ENCODE measurements at places on chromosomes 6 and 20.

- no peak for DNase-seq
Observed at GRCh38 chr6:148192310-148192709, 150.3 kb upstream of the SASH1 start.

DNA sequence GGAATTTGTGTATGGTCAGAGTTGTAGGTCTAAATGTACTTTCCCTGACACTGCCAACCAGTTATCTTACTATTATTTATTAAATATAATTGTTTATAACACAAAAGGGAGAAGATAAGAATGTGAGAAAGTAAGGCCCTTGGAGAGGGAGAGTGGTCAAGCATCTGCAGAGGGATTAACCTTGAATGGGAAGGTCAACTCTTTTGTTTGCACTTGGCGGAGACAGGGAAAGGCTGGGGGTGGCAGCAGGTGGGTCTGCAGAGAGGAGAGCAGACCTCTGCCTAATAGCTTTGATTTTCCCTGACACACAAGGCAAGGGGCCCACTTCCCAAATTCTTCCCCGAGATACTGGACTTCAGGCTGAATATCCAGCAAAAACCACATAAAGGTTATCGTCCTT, 4.2 kb downstream of the LRP11 start:
- no peak for DNase-seq

DNA sequence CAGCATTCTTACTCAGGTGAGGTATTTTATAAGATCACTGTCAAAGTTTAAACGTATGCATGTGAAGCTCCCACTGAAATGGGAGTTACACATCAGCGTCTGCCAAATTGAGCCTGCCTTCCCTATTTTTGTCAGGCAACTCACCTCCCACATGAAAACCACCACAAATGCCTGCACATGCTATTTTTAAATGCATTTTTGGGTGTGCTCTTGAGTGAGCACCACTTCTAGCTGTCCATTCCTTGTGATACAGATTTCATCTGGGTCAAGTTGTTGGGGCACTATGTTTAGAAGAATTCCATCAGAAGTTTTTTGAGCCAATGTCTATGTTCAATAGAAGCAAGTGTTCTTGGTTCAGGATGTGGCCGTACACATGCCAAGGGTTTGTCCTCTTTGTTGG, 71.7 kb upstream of the RIPPLY2 start:
- no peak for DNase-seq

DNA sequence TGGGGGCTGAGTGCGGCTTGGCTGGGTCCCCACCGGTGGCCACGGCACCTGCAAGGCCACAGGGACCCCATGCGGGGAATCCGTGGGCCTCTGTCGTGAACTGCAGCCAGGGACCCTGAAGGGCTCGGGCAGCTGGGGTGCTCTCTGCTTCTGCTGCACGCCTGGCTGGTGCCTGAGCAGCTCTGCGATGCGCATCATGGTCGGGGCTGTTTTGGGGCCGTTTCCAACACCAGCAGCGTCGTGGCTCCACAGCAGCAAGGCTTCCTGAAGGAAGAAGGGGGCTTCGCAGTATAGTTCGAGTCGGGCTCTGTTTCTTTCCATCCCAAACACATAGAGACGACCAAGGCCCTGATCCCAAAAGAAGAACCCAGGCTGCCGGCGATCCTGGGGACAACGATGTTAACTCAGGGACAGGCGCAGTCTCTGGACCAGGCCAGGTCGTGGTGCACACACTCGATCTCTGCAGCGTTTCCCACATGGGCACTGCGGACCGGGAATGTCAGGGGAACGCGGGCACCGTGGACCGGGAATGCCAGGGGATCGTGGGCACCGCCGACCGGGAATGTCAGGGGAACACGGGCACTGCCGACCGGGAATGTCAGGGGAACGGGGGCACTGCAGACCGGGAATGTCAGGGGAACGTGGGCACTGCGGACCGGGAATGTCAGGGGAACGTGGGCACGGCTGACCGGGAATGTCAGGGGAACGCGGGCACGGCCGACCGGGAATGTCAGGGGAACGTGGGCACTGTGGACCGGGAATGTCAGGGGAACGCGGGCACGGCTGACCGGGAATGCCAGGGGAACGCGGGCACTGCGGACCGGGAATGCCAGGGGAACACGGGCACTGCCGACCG, 36.8 kb upstream of the BHLHE23 start:
- DNase-seq: no peak

DNA sequence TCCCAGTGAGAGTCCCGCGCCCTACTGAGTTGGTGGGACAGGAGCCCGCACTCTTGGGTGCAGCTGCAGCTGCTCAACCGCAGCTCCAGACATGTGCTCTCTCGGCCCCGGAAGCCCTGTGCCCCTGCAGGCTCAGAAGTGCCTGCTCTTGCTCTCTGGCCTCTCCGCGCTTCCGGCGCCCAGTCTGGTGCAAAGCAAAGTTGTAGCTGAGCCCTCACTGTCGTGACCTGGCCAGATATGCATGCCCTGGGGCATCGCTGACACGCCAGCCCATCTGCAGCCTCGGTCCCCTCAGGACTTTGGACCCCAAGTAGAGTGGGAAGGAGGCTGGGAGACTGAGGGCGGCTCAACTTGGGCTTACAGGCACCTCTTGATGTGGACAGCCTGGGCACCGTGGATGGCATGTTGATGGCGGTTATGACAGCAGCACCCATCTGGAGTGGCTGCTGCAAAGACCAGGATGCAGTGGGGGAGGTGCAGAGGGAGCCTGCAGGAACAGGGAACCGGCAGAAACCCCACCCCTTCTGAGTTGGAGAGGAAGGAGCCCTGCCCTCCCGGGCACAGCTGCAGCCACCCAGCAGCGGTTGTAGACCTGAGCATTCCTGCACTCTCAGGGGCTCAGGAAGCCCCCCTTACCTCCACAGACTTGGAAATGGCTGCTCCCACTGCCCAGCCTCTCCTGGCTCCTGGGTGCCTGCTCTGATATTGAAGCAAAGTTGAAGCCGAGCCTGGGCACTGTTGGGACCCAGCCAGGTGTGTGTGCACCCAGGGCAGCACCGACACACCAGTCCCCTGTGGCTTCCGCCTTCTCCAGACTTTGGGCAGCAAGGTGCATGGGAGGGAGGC, 462.6 kb downstream of the TBC1D32 start:
- no peak for DNase-seq

DNA sequence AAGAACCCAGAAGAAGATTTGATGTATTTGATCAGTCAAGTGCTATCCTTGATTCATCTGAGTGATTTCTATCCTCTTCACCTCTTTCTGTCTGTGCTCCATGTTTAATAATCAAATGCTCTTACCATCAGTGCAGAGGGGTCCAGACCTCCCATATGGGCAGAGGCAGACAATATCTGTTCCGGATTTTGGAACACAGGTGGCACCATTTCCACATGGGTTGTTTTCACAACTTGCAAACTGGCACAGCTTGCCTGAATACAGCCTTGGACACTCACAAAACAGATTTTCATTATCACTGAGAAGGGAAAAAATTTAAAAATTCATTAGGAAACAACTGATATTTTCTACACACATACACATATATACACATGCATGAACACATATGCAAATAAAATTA, 228.5 kb downstream of the PHF3 start:
- no peak for DNase-seq

GRCh38 chr6:168582571-168582981, 141.6 kb downstream of the SMOC2 start:
- DNase-seq: no peak

DNA sequence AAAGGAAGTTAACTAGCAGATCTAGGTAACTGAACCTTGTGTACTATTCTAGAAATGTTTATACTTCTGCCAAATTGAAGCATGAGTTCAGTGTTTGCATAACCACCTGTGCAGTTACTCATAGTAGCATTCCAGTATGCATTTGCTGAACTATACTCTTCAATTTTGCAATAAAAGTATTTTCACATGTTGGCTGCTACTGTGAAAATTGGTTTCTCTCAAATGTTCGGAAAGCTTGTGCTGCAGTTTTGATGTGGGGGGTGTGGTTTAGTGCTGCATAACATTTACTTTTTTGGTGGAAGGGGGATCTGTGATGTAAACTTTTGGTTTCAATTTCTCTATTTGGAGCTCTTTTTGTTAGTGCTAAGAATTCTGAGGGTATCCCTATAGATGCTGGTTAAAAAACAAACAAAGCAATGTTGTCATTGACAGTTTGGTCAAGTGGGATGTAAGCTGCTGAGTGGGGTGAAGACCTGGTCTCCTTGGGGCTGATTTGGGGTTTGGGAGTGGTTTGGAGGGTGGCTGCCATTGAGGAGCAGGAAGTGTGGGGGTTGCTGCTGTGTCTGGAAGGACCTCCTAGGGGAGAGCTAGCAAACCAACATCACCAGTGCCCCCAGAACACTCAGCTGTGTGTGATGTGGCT, 87.8 kb downstream of the CARMIL1 start:
- DNase-seq: no peak

DNA sequence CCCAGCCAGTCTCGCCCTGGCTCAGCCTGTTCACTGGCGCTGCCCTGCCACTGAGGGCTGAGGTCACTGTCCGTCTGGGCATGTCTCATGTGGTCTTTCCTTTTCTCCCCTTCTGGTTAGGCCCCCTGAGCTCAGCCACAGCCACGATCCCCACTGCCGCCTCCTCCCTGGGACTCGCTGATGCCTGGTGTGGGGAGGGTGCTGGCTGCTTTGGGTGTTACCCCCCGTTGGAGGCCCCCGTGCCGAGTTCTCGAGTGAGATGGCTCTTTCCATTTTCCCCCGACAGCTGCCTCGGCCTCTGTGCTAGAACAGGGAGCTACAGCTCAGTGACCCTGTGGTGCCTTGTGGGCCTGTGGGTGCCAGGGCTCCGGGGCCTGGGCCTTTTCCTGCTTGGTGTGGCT, 14.9 kb upstream of the TCFL5 start:
- no peak for DNase-seq

- DNase-seq: no peak
Observed at GRCh38 chr6:130906736-130907381, 79.7 kb downstream of the SMLR1 start.

DNA sequence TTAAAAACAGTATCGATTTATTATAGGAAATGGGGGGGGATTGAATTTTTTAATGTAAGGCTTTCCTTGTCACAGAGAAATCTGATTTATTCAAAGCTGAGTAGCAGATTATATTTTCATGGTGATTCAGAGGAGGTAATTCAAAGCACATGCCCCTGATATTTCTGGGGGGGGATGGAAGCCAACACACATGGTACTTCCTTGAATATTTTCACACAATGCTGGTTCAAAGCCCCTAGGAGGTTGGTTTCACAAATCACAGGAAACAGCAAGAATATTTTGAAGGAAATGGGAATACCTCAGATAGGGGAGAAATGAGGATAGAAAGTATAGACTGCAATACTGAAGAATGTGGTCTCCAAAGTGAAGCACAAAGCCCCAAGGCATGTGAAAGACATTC, 98.8 kb downstream of the RTN4IP1 start:
- DNase-seq: no peak

DNA sequence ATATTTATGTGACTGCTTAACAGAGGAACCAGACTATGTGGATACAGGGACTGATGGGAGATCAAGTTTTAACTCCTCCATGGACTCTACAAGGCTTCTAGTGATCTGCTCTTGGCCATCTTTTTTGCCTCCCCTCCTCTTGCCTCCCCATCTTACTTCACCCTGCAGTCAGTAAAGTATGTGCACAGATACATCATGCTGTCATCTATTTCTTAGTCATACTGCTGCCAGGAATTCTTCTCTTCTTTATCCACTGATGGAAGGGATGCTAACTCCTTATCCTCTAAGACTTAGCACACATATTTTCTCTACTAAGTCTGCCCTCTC, 27.6 kb upstream of the FAM83C start:
- DNase-seq: no peak

GRCh38 chr6:43170417-43170930, 595 bp upstream of the SRF start:
- peak; percentile 80 for DNase-seq

DNA sequence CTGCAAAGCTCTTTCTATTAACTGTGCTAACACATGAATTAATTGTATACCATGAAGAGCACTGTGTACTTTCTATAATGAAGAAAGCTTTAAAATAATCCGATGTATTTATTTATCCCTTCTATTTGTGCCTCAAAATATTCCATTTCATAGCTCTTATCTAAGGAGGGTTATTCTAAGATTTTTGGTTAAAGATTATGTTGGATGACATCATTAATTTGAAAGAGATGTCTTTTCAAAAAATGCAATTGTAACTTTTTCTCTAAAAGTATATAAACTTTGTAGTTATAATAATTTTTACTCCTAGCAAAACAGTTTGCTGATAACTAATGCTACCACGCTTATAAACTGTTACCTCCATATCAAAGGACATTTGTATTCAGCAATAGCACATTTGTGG, 192.4 kb upstream of the HSF2 start:
- DNase-seq: no peak

DNA sequence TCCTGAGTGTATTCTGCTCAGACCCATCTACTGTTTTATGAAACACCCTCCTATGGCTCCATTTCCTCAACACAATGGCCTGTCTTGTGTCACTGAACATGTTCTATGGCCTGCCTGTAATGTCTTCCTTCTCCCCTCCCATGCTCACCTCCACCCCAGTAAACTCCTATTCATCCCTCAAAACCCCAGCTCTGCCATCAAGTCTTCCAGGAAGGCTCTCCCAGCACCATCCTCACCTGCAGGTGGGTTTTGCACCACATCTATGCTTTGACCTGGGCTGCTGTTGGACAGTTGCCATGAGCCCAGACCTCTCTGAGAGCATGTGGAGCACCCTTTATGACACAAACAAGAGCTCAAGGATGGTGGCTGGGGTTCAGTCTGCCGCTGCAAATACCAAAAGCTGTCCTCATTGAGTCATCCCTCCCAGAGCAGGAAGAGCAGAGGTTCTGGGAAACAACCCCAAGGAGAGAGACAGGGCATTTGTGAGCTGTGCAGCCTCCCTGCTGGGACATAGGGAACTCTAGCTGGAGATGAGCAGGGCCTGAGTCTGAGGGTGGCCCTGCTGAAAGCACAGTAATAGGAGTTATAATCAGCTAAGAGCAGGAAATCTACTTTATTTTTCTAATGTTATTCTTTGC, 93.8 kb upstream of the CD93 start:
- no peak for DNase-seq

- DNase-seq: no peak
Observed at GRCh38 chr6:74741646-74742045, 464.2 kb downstream of the COL12A1 start.

DNA sequence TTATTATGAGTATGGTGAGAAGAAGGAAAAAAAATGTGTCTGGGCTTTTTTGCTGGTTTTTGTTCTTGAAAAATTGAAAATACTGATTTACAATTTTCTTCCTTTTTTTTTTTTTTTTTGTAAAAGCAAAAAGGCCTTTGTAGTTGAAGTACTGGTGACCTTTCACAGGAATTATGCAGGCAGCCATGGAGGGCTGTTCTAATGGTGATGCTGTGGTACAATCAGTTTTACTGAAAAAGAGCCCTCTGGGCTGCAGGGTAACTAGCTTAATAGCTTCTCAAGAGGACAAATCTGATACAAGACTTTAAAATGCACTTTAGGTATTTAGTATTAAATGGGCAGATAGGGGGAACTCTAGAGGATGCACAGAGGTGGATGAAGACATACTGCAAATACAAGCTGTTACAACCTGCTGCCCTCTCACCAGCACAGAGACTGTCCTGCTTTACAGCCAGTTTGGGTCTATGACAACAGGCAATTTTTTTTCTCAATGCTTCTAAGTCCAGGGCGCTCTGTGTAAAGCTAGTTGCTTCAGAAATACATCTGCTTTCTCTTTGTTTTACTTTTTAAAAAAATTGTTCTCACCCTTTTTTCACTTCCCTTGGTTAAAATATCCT, 61.6 kb upstream of the HS3ST5 start:
- no peak for DNase-seq
